Head of caudate nucleus (tissue), 42 donors: ENCODE measurements at places on chromosomes 2 and 18.

GRCh38 chr18:67159662-67160061 is 356.9 kb downstream of the DSEL start:
- DNase-seq = no peak

DNA sequence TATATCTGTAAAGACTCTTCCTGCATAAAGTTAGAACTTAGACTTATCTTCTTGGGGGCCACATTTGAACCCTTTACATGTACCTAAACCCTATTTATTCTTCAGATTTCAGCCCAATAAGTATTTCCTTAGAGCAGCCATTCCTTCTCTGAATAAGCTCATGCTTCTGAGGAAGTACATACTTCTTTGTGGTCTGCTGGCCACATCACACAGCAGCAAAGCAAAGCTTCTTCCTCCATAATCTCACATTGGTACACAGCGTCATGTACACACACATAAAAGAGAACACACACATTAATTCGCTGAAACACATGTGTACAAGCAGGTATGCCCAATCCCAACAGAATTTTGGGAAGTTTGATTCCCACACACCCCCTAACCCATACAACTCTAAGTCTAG is 331.0 kb downstream of the CDH2 start:
- no peak for DNase-seq

- no peak for DNase-seq
Measured at GRCh38 chr2:95551055-95551568, 40.7 kb upstream of the TRIM43 start.

- no peak for DNase-seq
Measured at GRCh38 chr2:119820275-119820674, 60.6 kb downstream of the PTPN4 start.

DNA sequence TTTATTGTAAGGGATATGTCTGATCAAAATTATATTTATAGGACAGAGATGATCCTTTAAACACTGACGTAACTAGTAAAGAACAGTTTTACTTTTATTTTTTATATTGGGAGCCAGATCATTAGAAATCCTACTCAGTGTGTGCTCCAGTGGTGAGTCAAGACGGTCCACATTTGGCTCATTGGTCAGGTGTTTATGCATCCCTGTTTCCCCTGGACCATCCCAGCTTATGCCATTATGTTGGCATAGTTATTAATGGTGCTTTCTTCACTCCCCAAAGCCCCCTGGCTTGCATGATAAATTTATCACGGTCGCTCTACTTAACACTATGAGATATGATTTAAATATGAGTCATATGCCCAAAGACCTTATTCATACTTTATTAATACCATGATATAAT is 293.4 kb downstream of the XIRP2 start:
- no peak for DNase-seq

GRCh38 chr2:194559964-194560363 is 1097.1 kb upstream of the SLC39A10 start:
- DNase-seq = no peak

GRCh38 chr2:163735685-163736432 is at the start of gene FIGN:
Gene FIGN, minus strand, starts transcription at chr2:163736008. Its CDS starts 1,081 bp downstream, at chr2:163734927.
- peak; percentile 85 for DNase-seq

DNA sequence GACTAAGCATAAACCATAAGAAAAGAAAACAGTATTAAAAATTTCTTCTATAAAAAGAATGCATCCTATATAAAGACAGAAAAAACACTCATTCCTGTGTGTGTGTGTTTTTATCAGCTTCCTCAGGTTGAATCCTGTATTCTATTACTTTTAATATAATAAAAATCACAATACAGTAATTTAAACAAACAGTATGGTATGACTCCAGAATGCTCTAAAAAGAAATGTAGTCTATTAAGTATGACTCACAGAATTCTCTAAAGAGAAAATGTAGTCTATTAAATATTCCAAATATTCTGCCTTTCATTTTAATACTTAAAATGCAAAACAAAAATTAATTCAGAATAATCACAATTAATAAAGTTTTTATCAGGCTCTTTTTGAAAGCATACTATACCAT is 19.8 kb downstream of the CCDC88A start:
- no peak for DNase-seq

GRCh38 chr2:217672472-217672871 is 330.3 kb downstream of the TNS1 start:
- no peak for DNase-seq

DNA sequence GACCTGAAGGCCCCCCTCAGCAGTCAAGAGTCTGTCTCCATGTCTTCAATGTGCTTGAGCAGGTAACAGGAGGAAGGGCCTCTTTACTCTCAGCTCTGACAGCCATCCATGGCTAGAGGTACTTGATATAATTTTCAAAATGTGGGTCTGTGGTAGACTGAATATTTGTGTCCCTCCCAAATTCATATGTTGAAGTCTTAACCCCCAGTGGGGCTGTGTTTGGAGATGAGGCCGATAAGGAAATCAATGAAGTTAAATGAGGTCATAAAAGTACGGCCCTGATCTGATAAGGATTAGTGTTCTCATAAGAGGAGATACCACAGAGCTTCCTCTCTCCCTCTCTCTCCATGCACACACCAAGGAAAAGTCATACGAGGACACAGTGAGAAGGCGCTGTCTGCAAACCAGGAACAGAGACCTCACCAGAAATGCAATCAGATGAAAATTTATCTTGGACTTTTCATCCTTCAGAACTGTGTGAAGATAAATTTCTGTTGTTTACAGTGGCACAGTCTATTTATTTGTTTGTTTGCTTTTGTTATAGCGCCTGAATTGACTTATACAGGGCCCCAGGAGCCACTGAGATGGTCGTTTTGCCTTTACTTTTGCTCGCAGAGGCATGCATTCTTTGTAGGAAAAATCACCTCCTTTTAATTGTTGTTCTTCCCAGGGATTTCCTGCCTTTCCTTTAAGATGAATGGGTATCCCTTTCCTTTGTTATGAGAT is 274.8 kb upstream of the TRIB2 start:
- no peak for DNase-seq

DNA sequence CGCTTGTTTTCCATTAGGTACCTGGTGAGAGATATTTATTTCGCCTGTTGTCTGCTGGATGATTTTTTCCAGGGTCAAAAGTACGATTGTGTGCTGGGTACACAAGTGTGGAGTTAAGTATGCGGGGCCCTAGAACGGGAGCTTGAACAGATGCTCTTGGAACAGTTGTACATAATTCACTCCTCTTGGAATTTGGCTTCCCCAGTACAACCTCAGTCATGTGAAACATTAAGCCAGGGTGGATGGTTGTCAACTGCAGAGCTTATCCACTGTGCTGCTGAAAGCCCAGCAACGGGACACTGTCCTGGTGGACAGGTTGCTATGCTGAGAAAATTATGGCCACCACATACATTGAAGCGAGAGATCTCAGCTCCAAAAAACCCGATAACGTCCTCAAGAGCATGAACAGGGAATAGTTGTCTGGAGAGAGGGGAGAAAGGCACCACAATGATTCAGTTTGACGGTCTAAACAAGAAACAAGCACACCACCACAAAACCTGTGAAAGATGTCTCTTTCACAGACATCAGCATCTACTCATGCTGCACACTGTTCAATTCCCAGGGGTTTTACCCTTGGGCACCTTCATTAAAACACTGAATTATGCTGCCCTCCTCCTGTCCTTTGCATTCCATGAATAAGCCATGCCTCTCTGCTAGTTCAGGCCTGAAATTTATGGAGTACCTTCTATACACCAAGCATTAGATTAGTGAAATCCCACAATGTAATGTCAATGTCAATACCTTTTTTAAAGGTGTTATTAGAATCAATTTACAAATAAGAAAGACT is 176.8 kb upstream of the TRIB2 start:
- DNase-seq = no peak

DNA sequence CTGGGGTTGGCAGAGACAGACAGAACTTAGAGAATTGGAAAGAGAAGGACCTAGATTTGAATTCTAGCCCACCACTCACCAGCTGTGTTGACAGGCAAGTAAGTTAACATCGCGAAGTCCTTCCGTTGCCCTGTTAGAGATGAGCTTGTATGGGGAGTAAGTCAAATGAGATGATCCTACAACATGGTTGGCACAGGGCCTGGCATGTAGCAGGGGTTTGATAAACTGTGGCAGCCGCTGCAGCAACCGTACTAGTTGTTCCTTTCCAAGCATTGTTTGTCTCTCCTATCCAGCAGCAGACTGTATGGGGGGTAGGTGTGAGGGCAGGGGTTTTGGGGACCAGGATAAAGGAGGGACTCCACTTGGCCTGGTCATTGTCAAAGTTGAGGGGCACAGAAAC is 16.0 kb downstream of the TET3 start:
- no peak for DNase-seq

DNA sequence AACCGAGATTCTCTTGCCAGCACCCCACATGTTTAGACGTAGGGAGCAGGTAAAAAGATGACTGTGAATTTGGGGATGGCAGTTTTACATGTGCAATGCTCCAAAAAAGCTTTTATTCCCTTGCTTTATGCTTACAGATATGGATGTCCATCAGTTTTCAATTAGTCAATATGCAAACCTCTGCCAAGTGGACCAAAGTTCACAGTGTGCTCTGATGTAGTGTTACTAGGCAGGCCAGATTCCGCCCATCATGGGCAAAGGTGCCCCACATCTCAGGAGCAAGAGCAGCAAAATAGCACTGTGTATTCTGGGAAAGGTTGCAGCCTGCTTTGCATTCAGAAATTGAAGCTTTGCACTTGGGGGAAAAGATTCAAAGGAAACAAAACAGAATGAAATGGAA is 329.7 kb upstream of the ZEB2 start:
- no peak for DNase-seq

GRCh38 chr2:85712849-85713612 is 18.9 kb downstream of the GNLY start:
- no peak for DNase-seq

GRCh38 chr2:174931724-174932123 is 73.5 kb downstream of the CHN1 start:
- DNase-seq = no peak

- DNase-seq = peak; percentile 25
Measured at GRCh38 chr2:20440001-20440560, 6.8 kb upstream of the RHOB start.

GRCh38 chr18:74291472-74291770 is 342 bp downstream of the CYB5A start:
- DNase-seq = no peak

DNA sequence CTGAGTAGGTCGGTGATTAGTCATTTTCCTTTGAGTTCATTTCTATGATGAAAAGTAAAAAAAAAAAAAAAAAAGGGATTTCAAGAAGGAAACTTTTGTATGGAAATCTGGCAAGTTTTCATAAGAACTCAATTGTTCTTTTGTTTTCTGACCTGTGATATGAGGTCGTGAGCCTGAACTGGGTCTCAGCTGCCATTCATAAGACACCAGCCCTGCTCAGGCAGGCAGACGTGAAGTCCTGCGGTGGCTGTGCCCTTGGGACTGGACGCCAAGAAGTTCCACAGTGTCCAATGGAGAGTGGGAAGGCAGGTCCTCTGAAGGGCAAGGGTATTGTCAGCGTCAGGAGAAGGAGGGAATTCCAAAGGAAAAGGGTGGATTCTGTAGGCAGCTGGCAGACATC is 183.9 kb downstream of the NCK2 start:
- no peak for DNase-seq
